ENCODE measurements at places on chromosomes 16 and 17.

DNA sequence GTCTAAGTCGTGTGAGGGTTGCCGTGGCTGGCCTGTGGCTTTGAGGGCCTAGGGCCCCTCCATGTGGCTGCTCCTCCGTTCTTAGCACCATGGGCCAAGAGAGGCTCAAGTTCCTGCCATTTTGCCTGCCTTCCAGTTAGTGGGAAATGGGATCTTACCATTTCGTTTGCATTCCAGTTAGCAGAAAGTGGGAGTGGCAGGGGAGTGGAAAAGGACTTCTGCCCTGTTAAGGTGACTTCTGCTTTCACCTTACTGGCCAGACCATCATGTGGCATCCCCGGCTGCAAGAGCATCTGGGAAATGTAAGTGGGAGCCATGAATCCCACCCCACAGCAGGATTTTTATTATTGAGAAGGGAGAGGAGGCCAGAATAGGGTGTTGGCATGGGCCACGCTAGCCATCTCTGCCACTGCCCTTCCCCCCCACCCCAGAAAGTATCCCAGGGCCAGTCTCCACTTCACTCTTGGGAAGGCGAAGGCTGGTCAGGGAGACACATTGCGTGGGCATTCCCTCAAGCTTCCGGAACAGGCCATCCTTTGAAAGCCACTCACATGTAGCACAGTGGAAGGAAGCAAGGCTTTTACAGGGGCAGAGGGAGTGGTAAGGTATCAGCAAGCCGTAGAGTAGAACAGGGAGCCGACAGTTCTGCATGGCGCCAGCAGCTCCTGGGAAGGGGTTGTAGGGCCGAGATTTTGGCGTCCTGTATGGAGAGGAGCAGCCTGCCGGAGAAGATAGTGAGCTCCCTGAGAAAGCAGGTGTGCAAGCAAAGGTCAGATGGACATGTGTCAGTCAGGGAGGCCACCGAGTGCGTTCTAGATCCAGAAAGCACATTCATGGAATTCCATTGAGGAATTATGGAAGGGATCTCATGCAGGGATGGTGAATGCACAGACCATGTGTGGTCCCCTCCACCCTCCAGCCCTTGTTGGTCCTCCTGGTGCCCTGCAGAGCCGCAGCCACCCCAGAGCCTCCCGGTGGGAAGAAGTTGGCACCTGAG, 33.4 kb downstream of the CMIP start:
- DNase-seq = no peak

DNA sequence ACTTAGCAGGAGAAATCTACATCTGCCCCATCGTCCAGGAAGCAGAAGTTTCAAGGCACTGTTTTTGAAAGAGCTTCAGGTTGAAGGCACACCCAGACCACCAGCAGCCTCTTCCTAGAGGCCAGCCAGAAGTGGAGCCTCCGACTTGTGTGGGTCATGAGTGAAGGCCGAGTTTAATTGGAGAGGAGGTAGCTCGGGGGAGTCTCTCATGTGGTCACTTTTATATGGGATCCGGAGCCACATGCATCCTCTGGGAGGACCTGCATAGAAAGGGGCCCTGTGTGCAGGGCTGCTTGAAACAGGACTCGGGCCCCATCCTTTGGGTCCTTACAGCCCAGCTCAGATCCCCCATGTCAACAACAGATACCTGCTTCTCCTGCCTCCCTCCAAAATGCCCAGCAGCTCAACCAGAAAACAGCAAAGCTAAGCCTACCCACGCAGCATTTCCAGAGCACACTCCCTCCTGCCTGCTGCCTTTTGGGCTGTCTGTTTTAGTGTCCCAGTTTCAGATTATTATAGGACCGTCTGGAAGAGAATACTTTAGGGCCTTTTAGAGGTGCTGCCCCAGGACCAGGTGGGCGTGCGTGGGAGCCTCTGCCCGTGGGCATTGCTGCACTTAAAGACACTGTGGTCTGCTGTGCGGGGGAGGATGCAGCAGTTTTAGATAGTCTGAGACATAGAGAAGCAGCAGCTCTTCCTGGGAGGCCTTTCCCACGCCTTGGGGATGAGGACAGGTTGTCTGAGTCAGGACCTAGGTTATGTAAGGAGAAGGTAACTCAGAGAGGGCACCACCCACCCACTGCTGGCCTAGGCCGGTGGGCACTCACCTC, 29.5 kb downstream of the MPRIP start:
- no peak for DNase-seq

- DNase-seq = peak; percentile 51
Observed at GRCh38 chr17:1484676-1485422, 7.6 kb downstream of the MYO1C start.

DNA sequence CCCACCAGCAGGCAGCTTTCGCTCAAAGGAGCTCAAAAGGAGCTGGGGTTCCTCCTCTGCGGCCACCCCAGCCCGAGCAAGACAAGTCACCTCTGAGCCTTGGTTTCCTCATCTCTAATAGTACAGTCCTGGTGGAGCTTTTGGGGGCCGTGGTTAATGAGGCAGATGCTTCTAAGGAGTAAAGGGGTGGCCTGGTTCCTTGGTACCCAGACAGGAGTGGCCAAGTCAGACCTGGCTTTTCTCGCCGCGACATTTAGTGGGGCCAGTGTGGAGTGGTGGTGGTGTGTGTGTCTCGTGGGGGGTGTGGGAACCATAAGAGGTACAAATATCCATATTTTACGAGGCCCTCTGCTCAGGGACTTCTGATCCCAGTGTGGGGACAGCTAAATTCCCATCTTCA, 6.7 kb downstream of the FOXF1 start:
- no peak for DNase-seq

- DNase-seq = no peak
Observed at GRCh38 chr16:67530013-67530939, 1.6 kb downstream of the RIPOR1 start.

DNA sequence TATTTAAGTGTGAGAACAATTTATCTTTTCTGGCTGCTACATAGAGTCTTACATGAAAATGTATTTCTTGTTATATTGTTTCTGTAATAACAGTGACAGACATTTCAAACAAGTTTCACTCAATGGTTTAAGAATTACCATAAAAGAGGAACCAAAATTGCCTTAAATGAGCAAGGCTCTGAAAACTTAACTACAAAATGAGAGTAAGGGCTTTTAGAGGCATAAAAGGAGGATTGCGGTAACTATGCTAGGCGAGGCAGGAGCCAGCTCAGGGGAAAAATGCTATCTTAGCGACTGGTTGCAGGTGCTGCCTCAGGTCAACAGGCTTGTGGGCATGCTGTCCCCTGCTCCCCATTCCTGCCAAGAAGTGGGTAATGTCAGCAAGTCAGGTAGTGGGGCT, 81.7 kb upstream of the MSI2 start:
- no peak for DNase-seq

GRCh38 chr16:8044796-8045195, 545.5 kb downstream of the TMEM114 start:
- no peak for DNase-seq

DNA sequence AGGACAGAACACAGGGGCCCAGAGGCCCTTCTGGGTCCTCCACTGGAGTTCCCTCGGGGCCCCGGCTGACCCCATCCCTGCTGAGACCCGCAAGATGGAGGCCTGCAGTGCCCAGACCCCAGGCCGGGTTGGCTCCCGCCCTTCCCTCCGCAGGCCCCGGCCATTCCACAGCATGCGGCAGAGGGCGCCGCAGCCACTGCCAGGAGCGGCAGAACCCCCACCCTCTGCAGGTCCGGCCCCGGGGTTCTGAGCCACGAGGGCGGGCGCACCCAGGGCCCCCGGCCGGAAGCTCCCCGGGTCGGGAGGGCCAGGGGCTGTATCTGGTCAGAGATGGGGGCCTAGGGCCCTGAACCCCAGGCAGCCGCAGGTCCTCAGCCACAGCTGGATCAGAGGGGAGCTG, 2.4 kb upstream of the PERCC1 start:
- DNase-seq = peak; percentile 51

- DNase-seq = no peak
Observed at GRCh38 chr16:68077866-68078700, 7.1 kb upstream of the NFATC3 start.

DNA sequence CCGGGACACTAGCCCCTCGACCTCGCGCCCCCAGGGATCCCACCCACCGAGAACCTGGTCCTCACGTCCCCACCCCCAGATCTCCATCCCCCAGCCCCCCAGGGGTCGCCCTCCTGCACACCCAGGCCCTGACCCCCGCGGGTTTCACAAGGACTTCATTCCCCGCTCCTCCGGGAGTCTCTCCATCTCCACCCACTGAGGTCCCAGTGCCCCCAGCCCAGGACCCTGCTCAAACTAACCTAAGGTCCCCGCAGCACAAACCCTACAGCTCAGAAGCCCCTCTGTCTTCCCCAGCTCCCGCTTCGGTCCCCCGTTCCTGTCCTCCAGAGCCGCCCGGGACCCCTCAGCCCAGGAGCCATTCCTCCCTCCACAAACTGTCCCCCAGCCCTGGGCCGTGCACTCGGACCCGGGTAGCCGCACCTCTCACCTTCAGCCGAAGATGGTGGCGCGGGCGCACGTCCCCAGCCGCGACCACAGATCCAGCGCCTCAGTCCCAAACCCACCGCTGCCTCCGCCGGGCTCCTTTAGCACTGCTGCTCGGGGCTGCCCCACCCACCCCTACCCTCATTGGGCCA, at the start of gene MYH10:
Gene MYH10 (minus strand): TSS at position 499 of the 575 bp plus-strand sequence. CDS start 7,479 bp downstream, outside the sequence.
- no peak for DNase-seq

DNA sequence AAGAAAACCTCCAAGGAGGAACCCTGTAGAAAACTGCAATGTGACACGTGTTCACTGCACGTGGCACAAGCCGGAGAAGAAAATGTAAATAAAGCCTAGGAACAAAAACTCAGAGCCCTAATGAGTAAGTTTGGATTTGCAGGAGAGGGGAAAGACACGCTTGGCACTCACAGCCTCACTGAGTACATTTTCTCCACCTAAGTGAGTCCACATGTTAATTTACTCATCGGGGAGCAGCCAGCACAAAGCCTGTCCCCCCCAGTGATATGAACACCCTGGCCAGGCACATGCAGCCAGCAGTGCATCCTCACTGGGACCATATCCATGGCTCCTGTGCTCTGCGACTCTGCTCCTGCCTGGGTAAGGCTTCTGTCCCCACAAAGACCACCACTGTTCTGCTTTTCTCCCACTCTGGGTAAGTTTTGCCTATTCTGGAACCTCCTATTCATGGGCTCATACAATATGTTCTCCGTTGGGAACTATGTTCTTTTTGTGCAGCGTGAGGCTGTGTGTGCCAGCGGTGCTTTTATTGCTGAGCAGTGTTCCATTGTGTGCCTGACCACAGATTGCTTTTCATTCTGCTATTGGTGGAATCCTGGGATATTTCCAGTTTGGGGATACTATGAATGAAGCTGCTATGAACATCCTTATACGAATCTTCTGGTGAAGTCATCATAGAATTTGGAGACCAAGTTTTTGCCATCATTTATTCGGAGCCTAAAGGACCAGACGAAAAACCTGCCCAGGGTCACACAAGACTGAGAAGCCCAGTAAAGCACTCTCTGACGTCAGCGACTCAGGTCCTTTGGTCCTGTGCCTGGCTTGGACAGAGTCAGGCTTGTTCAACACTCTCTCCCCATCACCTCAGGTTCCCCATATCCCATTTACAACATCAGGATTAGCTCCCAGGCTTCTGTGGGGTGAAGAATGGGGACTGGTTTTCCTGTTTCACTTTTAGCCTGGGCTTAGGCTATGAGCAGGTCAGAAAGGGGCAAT, 53.3 kb downstream of the RNF112 start:
- no peak for DNase-seq

- no peak for DNase-seq
Observed at GRCh38 chr17:57370037-57370581, 113.8 kb downstream of the MSI2 start.

GRCh38 chr16:64428463-64429113, 693.3 kb downstream of the CDH11 start:
- DNase-seq = no peak

- DNase-seq = no peak
Observed at GRCh38 chr16:46889942-46890300, 5.8 kb downstream of the GPT2 start.

GRCh38 chr17:61458000-61458399, 5.8 kb downstream of the TBX4 start:
- no peak for DNase-seq

DNA sequence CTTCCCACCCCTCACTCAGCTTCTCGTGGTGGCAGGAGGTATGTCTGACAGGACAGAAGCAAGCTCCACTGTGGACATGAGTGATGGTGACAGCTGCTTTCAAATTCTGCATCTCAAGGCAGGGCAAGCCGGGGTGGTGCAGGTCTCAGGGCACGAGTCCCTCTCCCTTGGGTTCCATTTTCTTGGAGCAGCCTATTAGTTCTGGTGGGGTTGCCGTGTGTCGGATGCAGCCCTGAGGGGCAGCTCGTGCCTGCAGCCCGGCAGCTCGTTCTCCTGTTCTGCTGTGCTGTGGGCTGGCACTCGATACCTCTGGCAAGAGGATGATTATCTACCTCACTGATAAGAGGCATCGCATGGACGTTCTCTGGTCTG, 16.5 kb upstream of the CLEC18C start:
- DNase-seq = no peak

GRCh38 chr17:77615703-77616253, 342.7 kb upstream of the TNRC6C start:
- no peak for DNase-seq

GRCh38 chr17:68424203-68424602, 33.1 kb downstream of the WIPI1 start:
- DNase-seq = no peak

DNA sequence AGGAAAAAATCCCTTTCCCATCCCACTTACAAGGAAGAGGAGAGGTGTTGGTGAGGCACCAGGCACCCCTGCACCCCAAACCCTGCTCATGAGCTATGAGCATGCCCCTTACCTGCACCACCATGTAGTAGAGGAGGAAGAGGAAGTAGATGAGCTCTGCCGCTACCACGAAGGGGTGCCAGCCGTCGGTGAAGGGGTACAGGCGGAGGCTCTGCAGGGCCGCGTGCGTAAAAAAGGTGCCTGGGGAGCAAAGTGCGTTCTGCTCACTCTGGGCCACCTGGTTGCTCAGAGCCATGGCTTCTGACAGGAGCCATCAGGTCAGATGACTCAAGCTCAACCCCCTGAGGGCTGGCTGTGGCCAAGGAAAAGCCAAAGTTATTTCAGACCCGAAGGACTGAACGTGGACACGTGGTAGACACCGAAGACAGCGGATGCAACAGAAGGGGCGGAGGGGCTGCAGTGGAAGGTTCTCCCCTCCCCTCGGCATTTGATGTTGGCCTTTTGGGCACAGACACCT, 25.3 kb upstream of the GCSH start:
- no peak for DNase-seq

DNA sequence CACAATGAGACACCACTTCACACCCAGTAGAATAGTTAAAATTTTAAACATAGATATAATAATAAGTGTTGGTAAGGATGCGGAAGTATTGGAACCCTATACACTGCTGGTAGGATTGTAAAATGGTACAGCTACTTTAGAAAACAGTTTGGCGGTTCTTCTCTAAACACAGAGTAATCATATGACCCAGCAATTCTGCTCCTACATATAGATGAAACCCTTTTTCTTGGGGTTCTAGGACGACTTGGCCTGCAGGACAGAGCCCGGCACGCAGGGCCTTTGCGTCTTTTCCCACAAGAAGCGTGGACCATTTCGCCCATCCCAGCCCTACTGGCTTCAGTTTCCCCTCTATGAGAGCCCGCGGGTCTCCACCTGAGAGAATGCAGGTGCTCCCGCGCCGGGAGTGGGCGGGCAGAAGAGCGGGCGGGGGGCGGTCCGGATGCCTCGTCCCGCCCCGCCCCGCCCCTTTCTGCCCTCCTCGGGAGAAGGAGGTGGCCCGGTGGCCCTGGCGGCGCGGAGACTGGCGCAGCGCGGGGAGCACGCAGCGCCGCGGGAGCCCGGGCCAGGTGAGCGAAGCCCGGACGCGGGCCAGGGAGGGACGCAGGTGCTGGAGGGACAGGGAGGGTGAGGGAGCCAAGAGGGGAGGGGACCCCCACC, at the start of gene SDR42E2:
Gene SDR42E2 (plus strand): TSS at position 508 of the 657 bp plus-strand sequence. CDS start 3,077 bp downstream, outside the sequence.
- DNase-seq = peak; percentile 71

All from CD4-positive, alpha-beta T cell treated with Interleukin-6 for 4 hours (primary cell).